ENCODE measurements at places on chromosomes 2 and 18.

DNA sequence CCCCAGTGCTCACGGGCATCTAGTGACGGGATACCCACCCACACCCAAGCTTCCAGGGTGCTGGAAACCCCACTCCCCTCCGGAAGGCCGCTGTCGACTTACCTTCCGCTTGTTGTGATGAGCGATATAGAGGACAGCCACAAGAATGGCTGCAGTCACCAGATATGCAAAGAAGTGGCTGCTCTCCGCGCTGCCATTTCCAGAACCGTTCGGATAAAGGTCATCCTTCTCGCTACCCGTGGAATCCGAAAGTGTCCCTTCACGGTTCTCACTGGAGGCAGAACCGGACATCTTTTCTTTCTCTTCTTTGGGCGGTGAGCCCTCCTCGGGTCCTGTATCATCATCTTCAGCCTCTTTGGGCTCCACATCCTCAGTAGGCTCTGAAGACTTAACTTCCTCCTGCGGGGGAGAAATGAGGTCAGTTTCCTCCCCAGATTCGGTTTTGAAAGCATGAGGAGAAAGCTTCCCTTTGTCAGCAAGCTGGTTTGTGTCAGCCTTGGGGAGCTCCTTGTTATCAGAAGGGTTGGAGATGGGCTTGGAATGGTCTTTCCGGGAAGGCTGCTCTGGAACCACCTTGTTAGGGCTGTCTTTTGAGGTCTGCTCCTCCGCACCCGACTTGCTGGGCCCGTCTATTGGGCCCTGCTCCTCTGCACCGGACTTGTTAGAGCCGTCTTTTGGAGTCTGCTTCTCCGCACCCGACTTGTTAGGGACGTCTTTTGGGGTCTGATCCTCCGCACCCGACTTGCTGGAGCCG is 1.2 kb downstream of the TGOLN2 start:
- no peak for DNase-seq

DNA sequence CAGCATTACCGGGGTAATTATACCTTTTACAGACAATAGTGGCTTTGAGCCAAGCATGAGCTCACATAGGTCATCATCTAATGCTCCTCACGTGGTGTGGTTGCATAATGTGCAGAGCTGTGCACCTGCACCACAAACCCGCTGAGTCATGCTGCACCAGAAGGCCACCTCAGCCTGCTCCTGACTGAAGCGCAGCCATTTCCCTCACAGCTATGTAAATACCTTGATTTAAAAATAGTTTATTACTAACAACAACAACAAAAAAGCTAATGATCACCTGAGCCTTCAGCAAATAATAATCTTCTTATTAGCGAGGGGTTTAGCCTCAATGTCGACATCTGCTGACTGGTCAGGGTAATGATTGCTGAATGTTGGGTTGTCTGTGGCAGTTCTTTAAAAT is 238.8 kb downstream of the MBD5 start:
- DNase-seq: no peak

DNA sequence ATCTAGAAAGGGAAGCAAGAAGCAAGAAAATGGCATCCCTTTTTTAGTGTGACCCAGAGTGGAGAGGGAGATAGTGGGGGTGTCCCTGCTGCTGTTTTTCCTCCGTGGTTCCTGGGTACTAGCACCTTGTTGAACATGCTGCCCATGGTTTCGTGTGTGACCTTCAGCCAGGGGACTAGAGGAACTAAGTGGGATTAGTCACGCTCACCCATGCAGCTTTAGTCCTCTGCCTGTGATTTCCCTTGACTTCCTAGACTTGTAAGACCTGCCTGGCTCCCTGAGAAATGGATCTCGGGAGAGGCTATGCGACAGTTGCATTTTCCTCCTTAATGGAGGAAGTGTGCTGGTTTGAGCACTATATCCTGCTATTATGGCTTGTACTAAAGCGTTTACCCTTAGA is 471.4 kb downstream of the DCDC2C start:
- no peak for DNase-seq

DNA sequence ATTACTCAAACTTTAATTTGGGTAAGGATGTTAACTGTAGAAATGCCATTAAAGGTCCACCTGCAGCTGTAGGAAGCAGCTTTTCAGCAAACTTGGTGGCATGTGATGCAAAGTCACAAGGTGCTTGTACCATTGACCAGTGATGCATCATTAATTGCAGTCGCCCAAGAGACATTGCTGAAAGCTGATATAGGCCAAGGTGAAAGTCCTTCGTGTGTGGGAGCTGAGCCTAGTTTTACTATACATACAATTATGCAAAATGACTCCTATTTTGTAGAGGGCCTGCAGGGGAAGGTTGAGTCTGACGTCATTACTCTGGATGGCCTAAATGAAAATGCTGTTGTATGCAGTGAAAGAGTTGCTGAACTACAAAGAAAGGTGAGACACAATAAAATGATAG is 40.5 kb downstream of the ALMS1 start:
- no peak for DNase-seq

DNA sequence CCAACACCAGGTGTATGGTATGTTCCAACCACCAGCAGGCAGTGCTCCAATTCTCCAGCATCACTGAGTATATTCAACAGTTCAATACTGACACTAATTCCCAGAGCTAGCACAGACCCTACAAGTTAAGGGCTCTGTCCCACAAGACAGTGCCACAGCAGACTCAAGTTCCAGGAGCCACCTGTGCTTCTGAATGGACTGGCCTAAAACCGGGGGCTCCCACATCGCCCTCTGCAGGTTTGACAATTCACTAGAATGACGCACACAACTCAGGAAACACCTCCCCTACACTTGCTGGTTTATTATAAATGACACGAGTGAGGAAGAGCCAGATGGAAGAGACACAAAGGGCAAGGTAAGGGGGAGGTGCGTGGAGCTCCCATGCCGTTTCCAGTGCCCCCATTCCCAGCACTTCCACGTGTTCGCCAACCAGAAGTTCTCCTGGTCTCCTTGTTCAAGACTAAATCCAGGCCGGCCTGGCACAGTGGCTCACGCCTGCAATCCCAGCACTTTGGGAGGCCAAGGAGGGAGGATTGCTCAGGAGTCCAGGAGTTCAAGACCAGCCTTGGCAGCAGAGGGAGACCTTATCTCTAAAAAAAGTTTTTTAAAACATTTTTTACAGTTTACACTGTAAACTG is 12.2 kb upstream of the ATP6V1B1 start:
- no peak for DNase-seq

DNA sequence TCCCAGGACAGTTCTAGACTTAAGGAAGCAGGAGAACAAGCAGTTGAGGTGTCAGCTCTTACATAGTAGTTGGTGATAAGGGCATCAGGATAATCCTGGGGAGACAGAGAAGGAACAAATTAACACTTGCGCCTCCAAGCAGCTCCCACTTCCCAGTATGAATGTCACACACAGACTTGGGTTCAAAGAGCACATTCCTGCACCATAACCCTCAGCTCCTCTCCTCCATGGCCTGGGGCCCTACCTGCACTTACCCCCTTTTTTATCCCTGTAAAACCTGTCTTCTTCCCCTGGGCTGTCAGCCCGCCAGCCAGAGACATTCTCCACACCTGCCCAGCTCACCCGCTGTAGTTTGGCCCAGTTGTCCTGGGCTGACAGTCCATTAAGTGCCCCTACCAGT is 3.9 kb upstream of the UCN start:
- DNase-seq: no peak

DNA sequence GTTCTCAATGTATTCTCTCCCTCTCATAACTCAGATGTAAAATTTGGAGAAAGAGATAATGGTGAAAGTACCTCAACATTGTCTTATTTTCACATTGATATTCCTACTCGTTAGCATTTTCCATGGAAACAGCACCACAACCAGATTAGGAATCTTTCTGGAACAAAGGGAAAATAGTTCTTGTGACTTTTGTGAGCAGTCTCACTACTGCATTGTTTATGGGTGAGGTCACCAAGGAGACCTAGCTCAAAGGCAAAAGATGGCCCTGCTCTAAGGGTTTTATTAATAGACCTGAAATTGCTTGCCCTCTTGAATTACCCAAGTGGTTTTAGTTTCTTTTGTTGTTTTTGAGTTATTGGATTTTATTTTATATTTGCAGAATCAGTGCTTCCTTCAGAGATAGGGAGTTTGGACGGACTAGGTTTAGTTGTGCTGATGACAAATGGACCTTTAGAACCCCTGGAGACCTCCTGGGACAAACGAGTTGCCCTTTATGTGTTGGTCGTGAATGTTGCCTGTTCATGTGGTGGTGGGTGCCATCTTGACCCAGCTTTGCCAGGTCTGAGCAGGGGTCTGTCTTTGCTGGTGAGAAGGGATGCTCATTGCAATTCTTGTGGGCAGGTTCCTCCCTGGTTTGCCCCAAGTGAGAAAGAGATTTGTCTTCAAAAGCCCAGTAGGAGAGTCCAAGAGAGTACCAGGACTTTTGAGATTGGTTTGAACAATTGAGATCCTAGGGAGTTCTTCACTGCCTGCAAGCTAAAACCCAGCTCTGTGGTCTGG is 58.1 kb downstream of the INPP4A start:
- no peak for DNase-seq

GRCh38 chr2:7411691-7412090 is 494.5 kb downstream of the RNF144A start:
- DNase-seq: no peak

- DNase-seq: no peak
These were observed 79.5 kb downstream of the NXPH2 start for GRCh38 chr2:138700716-138701115.

DNA sequence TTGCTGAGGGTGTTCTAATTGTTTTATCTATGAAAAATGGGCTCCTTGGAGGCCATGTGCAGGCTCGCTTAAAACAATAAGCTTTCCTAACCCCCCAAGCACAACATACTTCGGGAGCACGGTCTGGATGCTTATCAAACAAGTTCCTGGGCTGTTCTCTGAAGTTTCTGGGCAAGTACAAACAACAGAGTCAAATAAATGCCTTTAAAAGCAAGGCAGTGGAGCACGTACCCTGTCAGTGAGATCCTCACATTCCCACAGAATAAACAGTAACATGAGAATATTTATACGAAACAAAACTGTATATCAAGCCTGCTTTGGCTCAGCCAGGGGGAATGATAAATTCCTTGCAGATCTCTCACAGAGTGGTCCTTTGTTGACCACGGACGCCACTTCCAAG is 44.8 kb downstream of the FTCDNL1 start:
- DNase-seq: no peak

DNA sequence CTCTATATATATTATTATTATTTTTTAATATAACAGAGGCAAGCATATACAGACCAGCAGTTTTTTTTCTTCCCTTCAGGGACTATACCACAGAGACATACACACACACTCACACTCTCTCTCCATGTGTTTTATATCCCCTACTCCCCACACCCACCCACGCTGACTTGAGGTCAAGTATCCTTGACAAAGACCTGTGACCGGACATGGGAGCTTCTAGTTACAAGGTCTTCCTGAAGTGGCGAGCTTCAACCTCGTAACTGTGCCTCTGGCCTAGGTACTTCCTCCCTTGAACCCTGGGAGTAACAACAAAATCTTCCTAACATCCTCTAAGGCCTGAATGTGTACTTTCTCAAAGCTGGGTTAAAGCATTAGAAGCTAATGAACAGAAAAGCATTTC is 52.5 kb downstream of the POLR1A start:
- no peak for DNase-seq

GRCh38 chr2:85160966-85161960 is 28.1 kb downstream of the TCF7L1 start:
- no peak for DNase-seq

- DNase-seq: no peak
These were observed 86.6 kb downstream of the EPHA4 start for GRCh38 chr2:221485503-221485870.
